ENCODE measurements at places on chromosomes 2 and 18.
A peak's percentile ranks its signal among the peaks of the same experiment; 100 is the strongest.

- DNase-seq = peak; percentile 29
These were observed 21.8 kb downstream of the ATG4B start for GRCh38 chr2:241659150-241659739.

- DNase-seq = no peak
These were observed 115.6 kb upstream of the OTOS start for GRCh38 chr2:240255811-240256703.

- DNase-seq = no peak
These were observed 120.2 kb downstream of the FEZ2 start for GRCh38 chr2:36477746-36478145.

DNA sequence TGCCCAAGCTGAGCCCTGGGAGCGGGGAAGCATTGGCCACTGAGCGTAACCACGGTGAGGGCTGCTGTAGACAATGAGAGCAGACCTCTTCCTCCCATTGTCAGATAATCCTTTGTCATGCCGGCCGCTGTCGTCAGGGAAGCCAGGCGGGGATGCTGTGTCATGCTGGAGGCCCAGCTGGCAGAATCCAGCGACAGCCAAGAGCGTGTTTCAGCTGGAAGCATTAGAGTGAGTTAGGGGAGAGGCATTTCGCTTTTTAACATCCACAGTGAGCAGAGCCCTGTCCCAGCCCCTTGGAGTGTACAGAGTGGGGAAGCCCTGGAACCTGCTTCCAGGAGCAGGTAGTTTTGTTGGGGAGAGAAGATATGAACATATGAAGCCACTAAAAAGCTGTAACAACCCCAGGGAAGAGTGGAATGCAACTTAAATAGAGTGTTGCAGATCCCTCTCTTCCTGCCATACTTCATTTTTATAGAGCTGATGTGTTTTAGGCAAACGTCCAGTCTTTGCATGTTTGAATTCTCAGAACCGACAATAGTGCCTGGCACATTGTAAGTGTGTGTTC lies 7.0 kb downstream of the CTIF start:
- DNase-seq = no peak

DNA sequence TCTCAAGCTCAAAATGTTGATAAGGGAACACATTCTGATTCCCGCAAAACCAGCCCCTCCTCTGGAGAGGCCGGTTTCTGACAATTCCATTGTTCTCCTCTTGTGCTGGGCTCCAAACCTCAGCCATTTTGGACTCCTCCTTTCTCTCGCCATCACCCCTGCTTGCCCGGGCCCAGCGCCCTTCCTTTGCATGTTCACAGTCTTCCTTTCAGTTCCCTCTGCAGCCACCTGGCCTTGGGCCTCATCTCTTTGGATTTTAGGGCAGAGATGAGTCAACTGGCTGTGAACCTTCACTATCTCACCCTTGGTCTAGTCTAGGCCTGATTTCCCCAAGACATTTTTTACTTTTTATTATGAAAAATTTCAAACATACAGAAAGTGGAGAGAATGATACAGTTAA lies 155.9 kb upstream of the MAP3K20 start:
- DNase-seq = no peak

GRCh38 chr2:236569573-236569973 lies at the start of gene ACKR3:
Gene ACKR3 (plus strand): TSS chr2:236569825. CDS start chr2:236580466, 10,641 bp downstream.
- no peak for DNase-seq

- DNase-seq = no peak
These were observed 24.5 kb downstream of the TIMM21 start for GRCh38 chr18:74172697-74173433.

GRCh38 chr2:231321021-231321420 lies 74.5 kb upstream of the B3GNT7 start:
- DNase-seq = no peak

GRCh38 chr2:121028577-121028976 lies 256.4 kb downstream of the TFCP2L1 start:
- no peak for DNase-seq

- DNase-seq = no peak
These were observed 10.6 kb downstream of the CYP26B1 start for GRCh38 chr2:72136933-72137497.

- DNase-seq = no peak
These were observed 23.6 kb upstream of the SULT1C4 start for GRCh38 chr2:108354136-108354535.

- DNase-seq = no peak
These were observed 1739.1 kb upstream of the PIK3C3 start for GRCh38 chr18:40215979-40216378.

- no peak for DNase-seq
These were observed 98.8 kb upstream of the MMADHC start for GRCh38 chr2:149686136-149687051.

DNA sequence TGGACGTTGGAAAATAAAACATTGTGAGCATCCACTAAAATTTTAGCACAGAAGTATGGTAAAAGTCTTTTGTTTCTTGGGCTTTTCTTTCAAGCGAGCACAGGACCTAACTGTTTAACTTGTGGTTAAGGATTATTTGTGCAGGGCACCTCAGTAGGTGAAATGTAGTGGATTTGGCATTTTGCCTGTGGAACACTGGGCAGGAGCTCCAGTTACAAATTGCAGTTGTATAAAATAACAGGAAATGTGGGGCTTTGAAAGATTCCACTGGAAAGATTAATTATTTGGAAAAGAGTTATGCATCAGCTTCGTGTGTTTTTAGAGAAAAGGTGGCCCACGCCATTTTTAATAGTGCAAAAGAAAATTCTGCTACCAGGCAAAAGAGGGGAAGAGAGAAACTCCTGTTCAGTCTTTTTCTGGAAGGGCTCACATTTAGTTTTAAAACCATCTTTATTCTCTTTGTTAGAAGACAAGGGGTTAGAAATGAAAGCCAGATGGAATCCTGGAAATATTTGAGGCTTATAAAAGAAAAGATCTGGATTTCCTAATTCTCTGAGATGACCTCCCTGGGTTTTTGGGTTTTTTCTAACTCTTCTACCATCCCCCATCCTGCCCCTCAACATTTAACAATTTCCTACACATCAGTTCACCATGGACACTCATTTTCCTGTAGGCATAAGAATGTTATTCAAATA lies 144.3 kb upstream of the SERTAD2 start:
- DNase-seq = peak; percentile 41

GRCh38 chr2:223062396-223062795 lies 10.4 kb downstream of the KCNE4 start:
- no peak for DNase-seq

- no peak for DNase-seq
These were observed 1068.0 kb upstream of the ZEB2 start for GRCh38 chr2:145587922-145588321.

- DNase-seq = no peak
These were observed 5.6 kb downstream of the TANK start for GRCh38 chr2:161165811-161166210.

DNA sequence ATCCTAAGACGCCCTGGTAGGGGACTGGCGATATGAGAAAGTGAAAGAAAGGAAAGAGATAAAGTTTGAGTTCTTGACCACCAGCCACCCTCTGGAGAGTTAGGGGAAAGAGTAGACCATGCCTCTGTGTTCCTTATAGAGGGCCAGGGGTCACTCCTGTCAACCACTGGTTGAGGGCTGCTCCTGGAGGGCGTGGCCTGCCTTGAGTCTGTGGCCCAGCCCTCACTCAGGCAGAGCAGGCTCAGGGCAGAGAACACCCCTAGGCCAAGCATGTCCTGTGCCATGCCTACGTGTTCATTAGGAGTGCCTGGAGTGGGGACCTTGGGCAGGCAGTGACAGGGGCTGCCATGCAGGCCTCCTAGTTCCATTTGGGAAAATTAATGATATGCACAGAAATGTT lies 161.1 kb upstream of the EPB41L3 start:
- no peak for DNase-seq

DNA sequence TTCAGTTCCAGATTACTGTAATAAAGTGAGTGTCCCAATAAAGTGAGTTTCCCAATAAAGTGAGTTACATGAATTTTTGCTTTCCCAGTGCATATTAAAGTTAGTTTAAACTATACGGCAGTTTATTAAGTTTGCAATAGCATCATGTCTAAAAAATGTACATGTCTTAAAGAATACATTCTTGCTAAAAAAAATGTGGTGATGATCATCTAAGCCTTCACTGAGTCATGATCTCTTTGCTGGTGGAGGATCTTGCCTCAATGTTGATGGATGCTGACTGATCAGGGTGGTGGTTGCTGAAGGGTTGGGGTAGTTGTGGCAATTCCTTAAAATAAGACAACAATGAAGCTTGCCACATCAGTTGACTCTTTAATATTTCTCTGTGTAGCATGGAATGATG lies 664.2 kb downstream of the TDRD15 start:
- peak; percentile 7 for DNase-seq

GRCh38 chr18:55234366-55235093 lies 275.3 kb upstream of the CCDC68 start:
- DNase-seq = peak; percentile 56

DNA sequence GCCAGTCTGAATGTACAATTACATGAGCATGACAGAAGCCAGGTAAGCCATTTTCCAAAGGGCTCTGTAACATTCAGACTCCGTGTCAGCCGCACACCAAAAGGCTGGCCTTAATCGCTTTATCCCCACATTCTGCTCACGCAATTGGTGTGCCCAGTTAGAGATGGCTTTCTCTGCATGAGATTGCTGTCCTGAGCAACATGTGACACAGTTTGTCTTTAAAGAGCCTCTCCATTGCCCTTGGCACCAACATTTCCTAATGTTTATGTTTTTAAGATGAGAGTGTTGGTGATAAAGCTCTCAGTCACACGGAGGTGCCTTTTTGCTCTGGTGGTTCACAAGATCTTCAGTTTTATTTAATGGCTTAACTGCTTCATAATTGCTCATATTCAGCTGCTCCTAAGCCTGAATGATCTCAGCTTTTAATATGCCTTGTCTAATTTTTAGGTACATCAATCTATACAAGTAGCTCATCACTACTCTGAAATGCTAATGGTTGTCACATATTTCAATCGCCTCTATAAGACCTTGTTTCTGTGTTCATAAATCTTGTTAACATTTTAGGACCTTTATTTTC lies 164.8 kb upstream of the ACVR2A start:
- no peak for DNase-seq

DNA sequence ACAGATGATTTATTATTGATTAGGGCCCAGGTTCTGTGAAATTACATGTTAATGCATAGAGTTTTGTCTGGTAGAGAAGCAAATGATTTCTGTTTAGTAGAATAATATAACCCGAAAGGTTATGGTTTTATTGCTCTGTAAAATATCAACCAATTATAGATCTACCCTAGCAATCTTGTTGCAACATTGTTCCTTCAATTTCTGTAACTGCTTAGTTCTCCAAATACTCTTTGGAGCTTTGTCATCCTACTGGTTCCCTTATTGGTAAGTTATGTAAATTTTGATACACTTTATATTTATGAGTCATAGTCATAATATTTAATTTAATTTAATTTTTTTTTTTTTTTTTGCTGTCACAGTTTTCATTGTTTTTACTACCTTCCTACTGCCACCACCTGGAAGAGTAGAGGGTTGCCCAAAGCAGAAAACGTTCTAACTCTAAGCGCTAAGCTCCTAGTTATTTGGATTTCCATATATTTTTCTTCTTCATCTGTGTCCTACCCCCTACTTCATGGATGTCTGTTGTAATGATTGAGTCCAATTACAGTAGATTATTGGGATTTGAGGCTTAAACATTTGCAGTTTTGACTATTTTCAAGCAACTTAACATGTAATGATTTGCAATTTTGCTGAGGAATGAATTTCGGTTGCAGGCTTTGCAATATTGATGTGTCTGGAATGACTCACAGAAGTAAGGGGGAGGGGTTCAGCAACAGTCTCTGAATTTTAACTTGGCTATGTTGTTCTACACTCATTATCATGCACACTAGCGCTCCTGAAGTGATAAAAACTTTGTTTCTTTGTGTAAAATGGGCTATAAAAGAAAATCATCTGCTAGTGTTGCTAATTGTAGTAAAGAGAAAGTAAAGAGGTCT lies 51.1 kb downstream of the NABP1 start:
- no peak for DNase-seq

DNA sequence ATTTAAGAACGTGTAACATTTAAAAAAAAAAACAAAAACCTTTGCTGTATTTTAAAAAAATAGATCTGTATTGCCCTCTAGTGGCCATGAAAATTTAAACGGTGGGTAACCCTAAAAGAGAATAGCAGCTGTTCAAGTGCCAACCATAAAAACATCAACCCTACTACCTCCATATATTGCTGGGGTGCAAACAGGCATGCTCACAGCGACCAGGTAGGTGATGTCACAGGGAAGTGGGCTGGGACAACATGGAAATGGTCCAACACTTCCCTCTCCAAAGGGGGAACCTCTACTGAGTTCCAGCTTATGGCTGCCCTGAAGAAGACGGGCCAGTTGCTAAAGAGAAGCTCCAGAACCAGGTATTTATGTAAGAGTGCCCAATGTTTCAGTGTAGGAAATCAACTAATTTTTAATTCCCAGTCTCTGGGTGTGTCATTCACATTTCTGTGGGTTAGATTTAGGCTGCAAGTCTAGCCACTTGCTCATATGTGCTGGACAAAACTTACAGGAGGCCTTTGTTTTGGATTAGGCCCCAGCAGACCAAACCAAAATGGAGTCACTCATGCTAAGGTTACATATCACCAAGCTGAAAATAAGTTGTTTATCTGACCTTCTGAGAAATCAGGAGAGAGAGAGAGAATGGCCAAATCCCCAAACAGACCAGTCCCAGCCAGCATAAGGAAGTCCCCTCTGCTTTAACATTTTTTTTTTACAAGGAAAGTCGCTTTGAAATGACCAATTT lies 54.5 kb downstream of the SKA1 start:
- no peak for DNase-seq

GRCh38 chr18:24026457-24026856 lies 11.9 kb downstream of the TTC39C start:
- no peak for DNase-seq

- DNase-seq = no peak
These were observed 7.3 kb downstream of the CEP192 start for GRCh38 chr18:12998332-12999060.

DNA sequence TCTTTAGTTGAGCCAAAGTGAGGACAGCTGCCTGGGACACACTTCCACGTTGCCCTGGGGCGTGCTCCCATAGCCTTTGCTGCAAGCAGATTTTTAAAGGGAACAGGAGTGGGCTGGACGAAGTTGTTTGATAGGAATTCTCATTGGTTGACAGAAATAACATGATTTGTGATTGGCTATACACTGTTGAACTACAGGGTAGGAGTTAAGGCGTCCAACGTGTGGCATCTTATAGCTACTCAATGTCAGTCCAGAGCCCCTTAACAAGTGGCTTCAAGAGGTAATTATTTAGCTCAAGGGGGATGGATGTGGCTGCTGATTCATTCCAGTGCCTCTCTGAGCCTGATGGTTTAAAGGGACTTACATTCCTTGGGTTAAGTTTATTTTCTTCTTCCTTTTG lies 65.5 kb downstream of the ACAA2 start:
- DNase-seq = no peak
